ENCODE measurements at places on chromosomes 12 and 14. TPM values are rescaled to one million over a fixed set of nuclear protein-coding genes. Genes with fewer than 3 reads are reported as not detected.

DNA sequence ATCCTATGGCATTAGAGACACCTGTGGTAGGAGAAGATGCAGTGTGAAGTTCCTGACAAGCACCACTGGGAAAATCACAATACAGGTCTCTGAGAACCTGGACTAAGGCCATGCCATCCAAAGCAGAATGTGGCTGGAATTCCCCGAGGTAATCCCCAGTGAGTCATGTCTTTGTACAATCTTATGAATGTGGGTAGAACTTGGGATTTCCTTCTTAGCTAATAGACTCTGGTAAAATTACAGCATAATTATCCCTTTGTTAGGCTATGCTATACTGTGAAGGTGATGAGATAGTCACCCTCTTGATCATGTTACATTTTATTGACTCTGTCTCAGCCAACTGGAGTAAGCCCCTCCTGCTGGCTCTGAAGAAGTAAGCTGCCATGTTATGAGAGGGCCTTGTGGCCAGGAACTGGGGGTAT, 224.3 kb upstream of the DCN start:
- no peak for DNase-seq

Gene COX14
- total RNA-seq: 45.6 TPM

GRCh38 chr14:94671870-94672444, 59.8 kb downstream of the SERPINA3 start:
- no peak for DNase-seq

Gene CCDC197
- not detected for total RNA-seq

Gene KLRC3
- not detected for total RNA-seq

DNA sequence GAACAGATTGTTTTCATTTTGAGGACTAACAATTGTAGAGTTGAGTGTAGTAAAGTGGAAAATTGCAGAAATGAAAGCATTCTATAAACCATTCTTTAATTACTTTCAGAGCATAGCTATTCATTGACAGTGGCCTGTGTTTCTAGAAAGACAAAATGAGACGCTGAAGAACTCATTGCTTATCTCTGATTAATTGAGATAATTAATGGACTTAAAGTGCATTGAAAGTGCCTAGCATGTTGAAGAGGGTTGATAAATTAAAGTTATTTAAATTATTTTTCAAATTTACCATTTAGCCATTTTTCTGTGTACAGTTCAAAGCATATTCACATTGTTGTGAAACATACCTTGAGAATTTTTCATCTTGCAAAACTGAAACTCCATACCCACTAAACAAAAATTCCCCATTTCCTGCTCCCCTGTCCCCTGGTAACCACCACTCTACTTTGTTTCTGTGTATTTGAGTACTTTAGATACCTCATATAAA, 57.4 kb downstream of the DAAM1 start:
- DNase-seq: no peak

Gene TAS2R13
- 0.96 TPM for total RNA-seq
